ENCODE measurements at places on chromosomes 4 and X.

- DNase-seq: no peak
Observed at GRCh38 chr4:155659176-155659575, 7.5 kb upstream of the GUCY1A1 start.

DNA sequence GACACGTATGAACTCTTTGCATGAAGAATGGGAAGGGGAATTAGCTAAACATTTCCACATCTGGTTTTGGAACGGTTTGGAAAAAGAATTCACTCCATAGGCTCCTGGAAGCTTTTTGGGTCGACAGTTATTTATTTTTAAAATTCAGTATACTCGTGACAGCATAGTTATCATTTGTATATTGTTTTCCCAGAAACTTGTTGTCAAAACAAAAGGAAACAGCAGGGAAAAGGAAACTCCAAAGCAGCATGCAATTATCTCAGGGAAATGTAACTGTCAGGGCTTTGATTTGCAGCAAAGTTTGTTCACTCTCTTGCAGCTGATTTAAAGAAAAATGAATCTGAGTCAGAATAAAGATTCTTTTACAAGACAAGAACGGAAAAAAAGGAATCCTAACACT, 86.5 kb downstream of the PLAC1 start:
- no peak for DNase-seq

GRCh38 chr4:116005037-116005805, 891.8 kb upstream of the NDST4 start:
- no peak for DNase-seq

GRCh38 chrX:153517423-153517822, at the start of gene ATP2B3:
TSS of gene ATP2B3 (plus strand) at chrX:153517642. CDS start at chrX:153536248, 18,606 bp downstream.
- peak; percentile 80 for DNase-seq

- DNase-seq: no peak
Observed at GRCh38 chr4:88148560-88148959, 9.9 kb downstream of the ABCG2 start.

- no peak for DNase-seq
Observed at GRCh38 chr4:66429276-66429675, 759.0 kb upstream of the EPHA5 start.

- peak; percentile 1 for DNase-seq
Observed at GRCh38 chrX:51182545-51182944, 150.1 kb upstream of the NUDT10 start.

GRCh38 chr4:4672402-4672801, 130.6 kb upstream of the STX18 start:
- no peak for DNase-seq

DNA sequence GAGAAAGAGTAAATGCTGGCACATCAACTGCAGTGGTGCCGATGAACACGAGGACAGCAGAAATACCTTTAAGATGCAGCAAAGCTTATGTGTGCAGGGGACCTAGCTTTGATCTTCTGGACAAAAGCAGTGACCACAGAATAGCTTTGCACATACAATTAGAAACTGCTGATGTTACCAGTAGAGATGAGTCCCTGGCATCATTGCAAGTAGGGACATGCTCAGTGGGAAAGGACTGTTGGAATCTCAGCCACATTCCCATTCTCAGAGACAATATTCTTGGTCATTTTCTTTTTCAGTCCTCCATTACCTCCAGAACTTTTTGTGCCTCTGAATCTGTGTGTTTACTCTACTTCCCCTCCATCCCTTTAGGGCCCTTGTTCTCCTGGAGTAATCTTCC, 16.9 kb upstream of the PDLIM3 start:
- DNase-seq: no peak

- no peak for DNase-seq
Observed at GRCh38 chr4:72641611-72642010, 72.6 kb upstream of the ADAMTS3 start.

GRCh38 chr4:18034099-18034498, 12.5 kb upstream of the LCORL start:
- no peak for DNase-seq

DNA sequence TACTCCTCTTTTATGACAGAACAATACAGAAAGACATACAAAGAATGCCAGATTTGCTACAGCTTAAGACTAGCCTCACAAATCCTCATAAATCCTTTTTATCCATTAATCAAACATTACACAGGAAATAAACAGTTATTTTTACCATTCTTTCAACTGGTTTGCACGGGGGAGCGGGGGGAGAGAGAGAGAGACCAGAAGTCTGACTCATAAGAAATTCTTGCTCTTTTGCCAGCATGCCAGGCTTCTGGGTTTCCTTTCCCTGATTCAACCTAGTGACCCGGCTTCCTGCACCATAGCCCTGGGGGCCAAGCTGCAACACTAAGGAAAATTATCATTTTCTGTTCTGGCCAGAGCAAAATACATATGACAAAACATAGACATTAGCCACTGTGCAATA, 6.8 kb upstream of the RRAGB start:
- DNase-seq: no peak

GRCh38 chrX:118507766-118508165, 12.2 kb downstream of the DOCK11 start:
- DNase-seq: no peak

DNA sequence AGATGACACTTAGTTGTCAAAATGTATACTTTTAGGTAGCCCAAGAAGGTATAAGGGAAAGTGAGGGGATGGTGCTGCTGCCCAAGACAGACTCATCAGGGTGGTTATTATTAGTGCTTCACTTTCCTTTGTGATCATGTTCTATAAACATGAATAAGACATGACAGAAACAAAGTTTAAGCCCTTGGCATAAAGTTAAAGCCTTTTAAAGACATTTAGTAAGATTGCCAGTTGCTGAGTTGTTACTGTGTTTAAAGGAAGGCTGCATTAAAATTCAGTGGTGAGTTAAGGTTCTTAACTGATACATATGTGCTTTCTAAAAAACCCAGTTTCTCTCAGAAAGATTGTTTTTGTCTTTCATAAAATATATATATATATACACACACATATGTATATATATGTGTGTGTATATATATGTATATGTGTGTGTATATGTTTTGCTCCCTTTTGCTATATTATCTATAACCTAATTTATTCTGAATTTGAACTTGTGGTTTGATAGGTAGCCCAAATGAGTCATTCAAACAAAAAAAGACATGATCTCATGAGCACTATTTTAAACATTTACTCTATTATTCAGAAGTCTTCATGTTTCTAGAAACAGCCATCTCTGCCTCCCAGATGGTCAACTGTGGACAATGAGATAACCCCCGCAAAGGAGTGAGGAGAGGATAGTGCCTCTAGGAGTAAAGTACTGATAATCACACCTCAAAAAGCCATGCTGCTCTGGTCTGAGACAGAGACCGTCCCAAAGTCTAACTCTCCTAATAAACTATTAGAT, 98.1 kb upstream of the OTUD4 start:
- no peak for DNase-seq

DNA sequence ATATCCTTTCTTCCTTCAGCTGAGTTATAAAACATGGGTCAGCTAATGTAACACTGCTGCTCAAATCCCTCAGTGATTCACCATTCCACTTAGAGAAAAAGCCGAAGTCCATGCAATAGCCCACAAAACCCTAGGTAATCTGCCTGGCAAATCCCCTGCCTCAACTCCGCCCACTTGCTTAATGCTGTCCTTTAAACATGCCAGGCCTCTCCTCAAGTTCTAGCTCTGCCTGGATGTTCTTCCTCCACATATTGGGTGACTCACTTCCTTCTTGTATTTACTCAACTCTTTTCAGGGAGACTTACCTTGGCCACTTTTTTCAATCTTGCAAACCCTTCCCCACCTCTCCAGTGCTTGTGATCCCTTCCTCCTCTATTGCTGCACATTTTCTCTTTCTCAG, 89.8 kb downstream of the EMCN start:
- no peak for DNase-seq

- DNase-seq: peak; percentile 90
Observed at GRCh38 chrX:3713225-3713936, at the start of gene PRKX. TSS of gene PRKX (minus strand) at chrX:3713649. CDS start at chrX:3713253, 396 bp downstream.

DNA sequence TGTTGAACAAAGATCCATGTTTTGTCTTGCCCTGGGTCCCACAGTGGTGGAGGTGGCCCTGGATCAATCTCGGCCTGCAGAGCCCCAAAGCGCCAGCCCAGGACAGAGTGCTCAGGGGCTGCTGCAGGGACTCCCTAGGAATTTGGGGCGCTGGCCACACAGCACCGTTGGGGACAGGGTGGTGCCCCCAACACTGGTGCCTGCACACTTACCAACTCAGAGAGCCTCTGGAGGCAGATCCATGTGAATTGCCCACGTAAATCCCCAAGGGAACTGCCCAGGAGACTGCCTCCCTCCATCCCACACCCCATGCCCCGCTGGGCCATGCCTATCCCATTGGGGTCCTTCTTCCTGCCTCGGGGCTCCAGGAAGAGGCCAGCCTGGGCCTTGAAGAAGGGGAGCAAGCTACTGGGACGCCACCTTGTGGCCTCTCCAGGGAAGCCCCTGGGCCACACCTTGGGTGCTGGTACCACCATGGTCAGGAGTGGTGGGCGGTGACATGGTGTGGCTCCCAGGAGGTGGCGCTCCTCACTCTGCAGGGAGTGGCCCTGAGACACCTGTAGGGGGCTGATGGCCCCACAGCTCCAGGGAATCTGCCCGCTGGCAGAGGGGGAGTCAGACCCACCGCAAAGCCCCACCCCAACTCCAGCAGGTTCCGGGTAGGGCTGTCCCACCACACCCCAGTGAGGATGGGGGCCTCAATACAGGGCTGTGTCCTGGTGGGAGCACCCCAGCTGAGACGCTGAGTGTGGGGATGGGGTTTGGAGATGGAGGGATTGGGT, 22.8 kb downstream of the CFAP99 start:
- peak; percentile 83 for DNase-seq

- DNase-seq: no peak
Observed at GRCh38 chr4:74794382-74795010, at the start of gene BTC. TSS of gene BTC (minus strand) at chr4:74794523. CDS start at chr4:74794325, 198 bp downstream.

- no peak for DNase-seq
Observed at GRCh38 chr4:55117511-55117910, 7.9 kb downstream of the KDR start.

GRCh38 chr4:13918991-13919441, 291.5 kb upstream of the BOD1L1 start:
- DNase-seq: no peak

DNA sequence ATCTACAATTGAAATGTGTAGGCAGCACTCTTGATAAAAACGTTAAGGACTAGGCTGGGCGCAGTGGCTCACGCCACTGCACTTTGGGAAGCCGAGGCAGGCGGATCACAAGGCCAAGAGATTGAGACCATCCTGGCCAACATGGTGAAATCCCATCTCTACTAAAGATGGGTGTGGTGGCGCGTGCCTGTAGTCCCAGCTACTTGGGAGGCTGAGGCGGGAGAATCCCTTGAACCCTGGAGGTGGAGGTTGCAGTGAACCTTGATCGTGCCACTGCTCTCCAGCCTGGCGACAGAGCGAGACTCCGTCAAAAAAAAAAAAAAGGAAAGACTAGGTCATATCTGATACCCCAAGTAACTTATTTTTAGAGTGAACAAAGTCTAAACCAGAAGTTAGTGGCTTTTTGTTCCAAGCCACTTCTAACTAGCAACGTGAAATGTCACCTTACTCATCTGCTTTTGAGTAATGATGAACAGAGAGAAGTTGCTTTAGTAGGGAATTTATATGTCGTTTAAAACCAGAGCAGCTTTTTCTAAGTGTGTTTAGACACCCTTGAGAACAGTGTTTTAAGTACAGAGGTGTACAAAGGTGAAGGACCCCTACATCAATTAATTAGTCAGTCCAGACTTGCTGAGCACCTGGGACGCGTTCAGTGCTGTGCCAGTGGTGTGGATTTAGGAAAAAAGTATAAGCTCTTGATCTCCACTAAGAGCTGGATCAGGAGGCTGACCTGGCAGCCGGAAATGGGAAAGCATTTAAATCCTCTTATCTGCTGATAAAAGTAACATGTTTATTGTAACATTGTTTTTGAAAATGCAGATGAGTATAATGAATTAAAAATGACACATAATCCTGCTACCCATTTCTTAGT, 23.5 kb downstream of the SPRY1 start:
- DNase-seq: no peak

DNA sequence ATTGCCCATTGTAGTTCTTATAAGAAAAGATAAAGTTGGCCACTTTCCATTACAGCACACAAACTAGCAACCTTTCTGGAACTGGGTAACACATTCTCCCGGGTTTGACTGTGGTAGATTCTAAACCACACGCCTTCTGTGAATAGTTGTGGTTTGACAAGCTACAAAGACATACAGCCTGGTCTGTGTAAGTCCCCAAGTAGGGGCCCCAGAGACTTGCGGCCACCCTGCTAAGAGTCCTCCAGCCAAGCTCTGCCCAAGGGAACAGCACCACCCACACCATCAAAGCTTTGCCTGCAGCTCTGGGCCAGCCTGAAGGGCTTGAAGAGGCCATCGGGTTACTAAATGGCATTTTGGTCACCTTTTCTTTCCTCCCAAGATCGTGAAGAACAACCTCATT, 203.4 kb downstream of the MAML3 start:
- DNase-seq: no peak

DNA sequence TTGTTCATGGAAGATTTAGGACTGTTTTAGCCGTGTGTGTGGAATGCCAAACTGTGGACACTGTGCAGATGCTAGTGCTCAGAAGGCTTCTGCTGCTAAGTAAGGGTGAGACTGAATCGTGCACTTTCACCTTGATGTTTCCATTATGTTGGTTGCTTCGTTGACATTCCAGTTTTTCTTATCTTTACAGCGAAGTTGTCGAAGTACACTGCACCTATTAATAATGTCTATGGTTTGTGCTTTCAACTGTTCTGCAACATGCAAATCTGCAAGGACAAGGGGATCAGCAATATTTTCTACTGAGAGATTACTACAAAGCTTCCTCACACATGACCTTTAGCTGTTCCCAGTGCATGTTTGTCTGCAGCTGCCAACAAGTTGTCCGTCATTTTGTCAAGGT, 67.7 kb downstream of the UGT2A3 start:
- no peak for DNase-seq

DNA sequence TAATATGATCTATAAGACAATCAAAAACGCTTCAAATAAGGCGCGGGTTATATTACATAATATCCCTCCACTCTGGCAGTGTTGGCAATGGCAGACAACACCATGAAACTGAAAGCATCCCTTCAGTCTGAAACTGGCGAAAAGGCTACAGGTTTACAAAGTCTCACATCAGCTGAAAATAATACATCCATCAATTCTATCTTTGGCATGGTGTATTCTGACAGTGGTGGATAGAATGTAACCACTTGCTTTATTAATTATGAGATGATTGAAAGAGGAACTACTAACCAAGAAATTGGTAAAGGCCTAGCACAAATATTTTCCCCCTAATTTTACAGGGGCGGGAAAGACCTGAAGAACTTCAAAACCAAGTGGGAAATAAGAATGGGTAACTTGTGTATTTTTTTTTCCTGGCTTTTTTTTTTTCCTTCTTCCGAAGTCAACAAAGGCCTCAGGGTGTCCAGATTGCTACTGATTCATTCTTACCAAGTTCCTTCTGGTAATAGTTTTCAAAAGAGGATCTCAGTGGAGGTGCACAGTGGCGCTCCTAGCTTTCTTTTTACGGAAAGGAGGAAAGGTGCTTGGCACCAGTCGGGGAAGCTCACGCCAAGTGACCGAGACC, 728 bp downstream of the UBA6 start:
- peak; percentile 15 for DNase-seq

Data from SK-N-SH (cell line).